ENCODE measurements at places on chromosomes 12 and 14.

GRCh38 chr14:34199585-34199984 is 248.7 kb upstream of the EGLN3 start:
- DNase-seq = no peak

- no peak for DNase-seq
Measured at GRCh38 chr14:52153939-52154338, 85.1 kb upstream of the NID2 start.

DNA sequence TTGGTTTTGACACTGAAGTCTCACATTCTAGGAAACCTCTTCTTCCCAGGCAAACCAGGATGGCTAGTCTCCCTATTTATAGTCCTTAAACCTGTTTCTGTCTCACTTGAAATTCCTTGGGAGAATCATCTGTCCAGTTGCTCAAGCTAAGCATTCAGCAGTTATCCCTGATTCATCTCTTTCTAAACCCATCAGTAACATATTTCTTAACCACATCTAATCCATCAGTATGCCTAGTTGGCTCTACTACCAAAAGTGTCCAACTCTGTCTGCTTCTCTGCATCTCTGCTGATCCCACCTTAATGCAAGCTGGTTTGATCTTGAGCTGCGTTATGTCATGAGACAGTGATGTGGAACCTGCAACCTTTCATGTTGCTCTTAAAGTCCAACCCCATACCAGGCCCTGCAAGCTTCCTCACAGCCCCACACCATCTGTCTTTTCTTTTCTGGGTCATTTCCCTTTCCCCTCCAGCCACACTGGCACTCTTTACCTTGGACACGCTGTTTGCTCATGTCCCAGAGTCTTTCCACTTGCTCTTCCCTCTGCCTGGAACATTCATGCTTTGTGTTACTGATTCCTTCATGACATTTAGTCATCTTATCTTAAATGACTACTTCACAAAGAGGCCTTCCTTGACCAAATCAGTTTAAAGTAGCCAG is 380.8 kb upstream of the RGS6 start:
- DNase-seq = no peak

DNA sequence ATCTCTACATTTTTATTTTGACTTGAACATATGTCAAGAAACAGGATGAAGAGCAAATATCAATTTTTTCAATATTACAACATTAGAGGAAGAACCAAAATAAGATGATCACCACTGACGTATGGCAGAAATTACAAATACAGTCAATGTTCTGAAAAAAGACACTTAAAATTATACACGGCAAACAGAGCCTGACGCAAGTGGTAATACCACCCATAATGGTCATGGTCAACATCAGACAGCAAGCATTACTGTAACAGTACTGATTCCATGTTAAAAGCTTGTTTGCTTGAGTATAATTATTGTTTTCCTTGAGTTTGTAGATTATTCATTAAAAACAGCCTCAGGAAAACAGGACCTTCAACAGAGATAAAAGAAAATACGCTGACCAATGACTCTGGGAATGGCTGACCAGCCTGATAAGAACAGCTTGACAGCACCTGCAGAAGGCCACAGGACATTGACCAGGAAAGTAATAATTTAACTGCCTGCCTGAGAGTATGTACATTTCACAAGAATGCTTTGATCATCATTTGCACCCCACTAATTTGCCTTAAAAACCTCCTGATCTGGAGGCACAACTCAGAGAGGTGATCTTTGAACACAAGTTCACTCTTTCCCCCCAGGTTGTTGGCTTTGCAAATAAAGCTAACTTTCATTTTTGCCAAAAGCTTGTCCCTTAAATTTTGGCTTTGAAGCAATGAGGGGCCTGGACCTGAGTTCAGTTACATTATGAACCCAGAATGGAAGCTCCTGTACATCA is 187.3 kb downstream of the IPO8 start:
- DNase-seq = no peak

- no peak for DNase-seq
Measured at GRCh38 chr14:55537782-55538181, 42.2 kb upstream of the KTN1 start.

DNA sequence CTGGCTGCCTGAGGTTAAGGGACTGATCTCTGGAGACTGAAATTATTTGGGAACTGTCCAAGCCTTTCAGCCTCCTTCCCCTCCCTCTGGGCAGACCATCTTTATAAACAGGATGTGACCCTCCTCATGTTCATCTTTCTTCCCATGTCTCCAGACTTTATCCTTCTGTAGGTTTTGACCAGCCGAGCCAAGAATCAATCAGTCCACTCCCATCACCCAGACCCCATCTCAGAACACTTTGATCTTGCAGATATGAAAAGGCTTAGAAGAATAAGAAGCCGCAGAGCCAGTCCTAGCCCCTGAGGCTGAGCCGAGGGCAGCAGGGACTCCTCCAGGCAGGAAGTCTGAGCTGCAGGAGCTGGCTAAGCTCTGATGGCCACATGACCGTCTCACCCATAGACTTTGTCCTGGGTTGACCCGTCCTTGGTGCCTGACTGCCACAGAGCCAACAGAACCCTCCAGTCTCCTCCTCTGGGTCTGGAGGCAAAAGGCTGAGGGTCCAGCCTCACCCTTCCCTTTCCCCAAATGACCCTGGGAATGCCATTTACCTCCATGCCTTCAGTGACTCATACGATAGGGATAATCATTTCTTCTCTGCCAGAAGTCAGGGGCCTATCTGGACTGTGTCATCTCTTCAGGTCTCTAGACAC is 1.6 kb downstream of the KRT71 start:
- DNase-seq = no peak

GRCh38 chr14:102764220-102764671 is 13.0 kb upstream of the TRAF3 start:
- no peak for DNase-seq

- DNase-seq = no peak
Measured at GRCh38 chr14:71964716-71965115, 32.5 kb downstream of the RGS6 start.

DNA sequence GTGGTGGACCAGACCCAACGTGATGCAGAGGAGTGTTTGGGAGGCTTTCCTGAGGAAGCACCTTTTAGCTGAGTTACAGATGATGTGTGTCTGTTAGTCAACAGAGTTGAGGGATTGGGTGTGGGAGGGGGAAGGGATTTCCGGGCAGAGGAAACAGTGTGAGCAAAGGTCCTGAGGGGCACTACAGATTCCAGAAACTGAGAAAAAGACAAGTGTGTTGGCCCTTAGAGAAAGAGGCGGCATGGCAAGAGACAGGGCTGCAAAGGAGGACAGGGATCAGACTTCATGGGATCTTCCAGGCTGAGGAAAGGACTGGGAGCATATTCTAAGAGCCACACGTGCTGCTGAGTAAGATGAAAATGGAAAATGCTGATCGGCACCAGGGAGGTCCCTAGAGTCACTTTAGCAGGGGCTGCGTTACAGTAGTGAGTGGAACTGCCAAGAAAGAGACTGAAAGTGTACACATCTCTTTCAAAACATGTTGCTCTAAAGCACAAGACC is 9.4 kb upstream of the RPS6KL1 start:
- no peak for DNase-seq

DNA sequence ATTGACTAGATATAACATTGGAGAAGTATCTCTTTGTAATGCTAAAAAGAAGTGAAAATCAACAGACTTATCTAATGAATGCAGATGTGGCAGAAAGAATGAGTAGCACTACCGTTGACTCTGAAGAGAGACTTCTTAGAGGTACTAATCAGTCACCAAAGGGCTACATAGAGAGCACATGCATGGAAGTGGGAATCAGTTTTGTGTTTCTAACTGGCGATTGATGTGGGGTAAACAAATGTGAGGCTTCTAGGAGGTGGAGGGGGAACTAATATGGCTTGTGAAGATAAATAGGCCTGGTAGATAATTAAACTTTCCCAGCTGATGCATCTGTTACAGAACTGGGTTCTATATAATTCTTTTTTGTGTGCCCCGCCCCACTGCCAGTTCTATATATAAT is 10.5 kb downstream of the COCH start:
- DNase-seq = no peak

GRCh38 chr14:100524233-100524932 is 62.8 kb downstream of the BEGAIN start:
- DNase-seq = no peak

DNA sequence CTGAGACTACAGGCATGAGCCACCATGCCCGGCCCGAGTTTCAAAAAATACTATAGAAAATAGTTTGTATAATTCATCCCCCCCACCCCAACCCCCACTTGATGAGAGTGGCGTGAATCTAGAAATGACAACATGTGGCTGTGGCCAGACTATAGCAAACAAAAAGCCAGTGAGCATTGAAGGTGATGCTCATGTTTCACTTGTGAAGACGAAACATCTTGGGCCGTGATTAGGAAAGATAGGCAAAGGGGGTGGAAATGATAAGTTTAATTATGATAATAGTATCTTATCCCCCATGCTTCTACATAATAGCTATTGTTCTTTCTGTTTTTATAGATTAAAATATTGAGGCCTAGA is 8.5 kb downstream of the BORCS5 start:
- DNase-seq = no peak

DNA sequence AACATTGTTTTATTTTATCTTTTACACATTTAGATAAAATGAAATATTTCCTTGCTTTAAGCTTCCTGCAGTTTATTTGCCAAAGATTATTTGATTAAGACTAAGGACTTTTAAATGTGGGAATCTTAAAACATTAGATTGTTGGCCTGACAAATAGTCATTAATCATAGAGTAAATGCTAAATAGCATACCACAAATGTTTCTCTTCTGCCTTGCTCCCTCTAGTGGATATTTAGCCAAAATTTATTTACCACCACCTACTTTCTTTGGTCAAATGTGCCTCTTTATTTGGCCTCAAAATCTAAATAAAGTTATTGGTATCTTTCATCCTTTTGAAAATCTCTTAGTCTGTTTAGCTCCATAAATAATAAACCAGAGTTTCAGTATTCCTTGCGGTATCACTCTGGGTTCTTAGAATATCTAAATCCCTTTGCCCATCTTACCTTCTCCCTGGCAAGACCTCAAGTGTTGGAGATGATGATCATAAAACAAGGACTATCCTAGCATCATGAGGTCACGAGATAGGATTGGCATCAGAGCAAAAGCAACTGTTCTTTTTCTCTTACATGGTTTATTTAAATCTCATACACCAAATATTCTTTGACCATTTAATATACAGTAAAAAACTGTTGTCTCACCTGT is 150.6 kb upstream of the AEBP2 start:
- DNase-seq = no peak

- no peak for DNase-seq
Measured at GRCh38 chr14:103302966-103303365, 31.1 kb upstream of the EIF5 start.

GRCh38 chr12:131346555-131347344 is 364.1 kb upstream of the SFSWAP start:
- no peak for DNase-seq

DNA sequence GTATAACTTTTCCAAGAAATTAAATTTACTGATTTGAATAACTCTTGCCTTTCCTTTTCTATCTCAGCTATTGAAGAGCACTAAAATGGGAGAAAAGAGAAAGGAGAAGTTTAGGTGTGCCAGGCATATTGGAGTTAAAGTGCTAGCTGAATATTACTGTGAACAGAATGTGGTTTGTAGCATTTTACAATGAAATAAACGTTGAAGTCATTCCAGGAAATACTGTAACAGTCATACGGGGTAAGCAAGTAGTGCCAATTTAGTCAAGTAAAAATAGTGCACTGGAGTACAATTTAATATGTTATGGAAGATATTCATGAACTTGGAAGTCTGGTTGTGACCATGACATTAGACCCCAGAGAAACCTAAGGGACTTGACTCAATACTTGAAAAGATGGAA is 62.1 kb downstream of the E2F7 start:
- no peak for DNase-seq

- no peak for DNase-seq
Measured at GRCh38 chr12:116128779-116129178, 148.7 kb downstream of the MED13L start.

DNA sequence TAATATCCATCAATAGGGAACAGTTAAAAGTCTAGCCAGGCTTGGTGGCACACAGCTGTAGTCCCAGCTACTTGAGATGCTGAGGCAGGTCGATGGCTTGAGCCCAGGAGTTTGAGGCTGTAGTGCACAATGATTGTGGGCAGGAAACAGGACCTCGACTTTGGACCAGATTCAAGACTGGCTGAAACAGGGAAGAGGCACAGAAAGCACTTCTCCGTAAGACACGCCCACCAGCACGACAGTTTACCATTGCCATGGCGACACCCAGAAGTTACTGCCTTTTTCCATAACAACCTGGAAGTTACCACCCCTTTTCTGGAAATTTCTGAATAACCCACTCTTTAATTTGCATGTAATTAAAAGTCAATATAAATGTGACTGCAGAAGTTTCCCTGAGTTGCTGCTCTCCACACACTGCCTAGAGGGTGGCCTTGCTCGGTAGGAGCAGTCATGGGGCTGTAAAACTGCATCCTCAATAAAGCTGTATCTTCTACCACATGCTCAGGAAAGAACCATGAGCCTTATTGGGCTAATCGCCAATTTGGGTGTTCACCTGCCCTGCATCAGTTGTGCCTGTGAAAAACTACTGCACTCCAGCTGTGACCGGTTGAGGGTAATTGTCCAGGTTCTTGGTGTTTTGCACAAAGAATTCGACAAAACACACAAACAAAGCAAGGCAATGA is 4.6 kb upstream of the LRRC23 start:
- no peak for DNase-seq

- no peak for DNase-seq
Measured at GRCh38 chr14:99615497-99616157, 11.6 kb upstream of the CCDC85C start.

Measured in NCI-H187 treated with DMSO at 0.1 percent for 48 hours (cell line).